Renal cortical epithelial cell (primary cell): ENCODE measurements at places on chromosomes 2 and 18. TPM values are rescaled to one million over a fixed set of nuclear protein-coding genes. Genes with fewer than 3 reads are reported as not detected.

Gene RALBP1
- total RNA-seq = 114 and 131 TPM in 2 replicates

Gene CROCC2
- total RNA-seq = under 0.01 TPM in 1 of 2 replicates, not detected in the other

DNA sequence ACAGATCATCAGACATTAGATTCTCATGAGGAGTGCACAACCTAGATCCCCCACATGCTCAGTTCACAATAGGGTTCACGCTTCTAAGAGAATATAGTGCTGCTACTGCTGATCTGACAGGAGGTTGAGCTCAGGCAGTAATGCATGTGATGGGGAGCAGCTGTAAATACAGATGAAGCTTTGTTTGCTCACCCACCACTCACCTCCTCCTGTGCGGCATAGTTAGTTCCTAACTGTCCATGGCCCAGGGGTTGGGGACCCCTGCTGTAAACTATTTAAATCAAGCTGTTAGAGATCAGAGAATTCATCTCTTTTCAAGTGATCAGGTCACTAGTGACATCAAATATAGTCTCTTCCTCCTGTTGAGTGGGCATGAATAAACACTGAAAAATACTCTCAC, 88.8 kb upstream of the ACVR2A start:
- DNase-seq = no peak

- peak; percentile 91 for DNase-seq
Measured at GRCh38 chr2:177245010-177245422, 19.5 kb downstream of the NFE2L2 start.
